Ecto neural progenitor cell (in vitro differentiated cells): ENCODE measurements at places on chromosomes 2 and 18.

DNA sequence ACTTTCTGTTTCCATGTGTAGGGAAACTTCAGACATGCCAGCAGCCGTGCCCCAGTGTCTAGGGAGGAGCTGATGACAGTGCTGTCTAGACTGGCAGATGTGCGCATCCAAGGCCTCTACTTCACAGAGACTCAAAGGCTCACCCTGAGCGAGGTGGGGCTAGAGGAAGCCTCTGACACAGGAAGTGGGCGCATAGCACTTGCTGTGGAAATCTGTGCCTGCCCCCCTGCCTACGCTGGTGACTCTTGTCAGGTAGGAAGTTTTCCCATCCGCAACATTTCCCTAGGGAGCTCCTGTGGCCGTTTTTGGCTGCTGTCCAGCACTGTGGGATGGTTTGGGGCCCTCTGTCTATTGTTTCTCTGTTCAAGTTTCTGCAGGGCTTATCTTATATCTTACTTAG, 143.1 kb upstream of the TTC39C start:
- no peak for DNase-seq

GRCh38 chr2:42245396-42245795, 76.2 kb downstream of the EML4 start:
- DNase-seq = no peak

DNA sequence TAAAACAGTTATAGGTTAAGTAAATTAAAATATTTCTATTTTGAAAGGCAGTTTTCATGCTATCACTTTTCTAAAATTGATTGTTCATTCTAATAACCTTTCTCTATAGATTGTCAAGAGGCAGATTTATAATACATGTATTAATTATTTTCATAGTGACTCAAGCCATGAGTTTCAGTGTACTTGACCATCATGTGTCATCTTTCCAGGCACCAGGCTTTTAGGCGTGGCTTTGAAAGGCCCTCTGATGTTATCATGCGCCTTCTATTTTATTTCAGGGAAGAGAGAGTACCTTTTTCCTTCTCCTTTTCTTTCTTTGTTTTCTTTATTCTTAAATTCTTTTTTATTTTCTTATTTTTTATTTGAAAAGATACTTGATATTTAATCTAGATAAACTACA, 128.3 kb upstream of the ETAA1 start:
- DNase-seq = no peak

GRCh38 chr2:218244665-218245064, 16.1 kb upstream of the GPBAR1 start:
- DNase-seq = no peak

DNA sequence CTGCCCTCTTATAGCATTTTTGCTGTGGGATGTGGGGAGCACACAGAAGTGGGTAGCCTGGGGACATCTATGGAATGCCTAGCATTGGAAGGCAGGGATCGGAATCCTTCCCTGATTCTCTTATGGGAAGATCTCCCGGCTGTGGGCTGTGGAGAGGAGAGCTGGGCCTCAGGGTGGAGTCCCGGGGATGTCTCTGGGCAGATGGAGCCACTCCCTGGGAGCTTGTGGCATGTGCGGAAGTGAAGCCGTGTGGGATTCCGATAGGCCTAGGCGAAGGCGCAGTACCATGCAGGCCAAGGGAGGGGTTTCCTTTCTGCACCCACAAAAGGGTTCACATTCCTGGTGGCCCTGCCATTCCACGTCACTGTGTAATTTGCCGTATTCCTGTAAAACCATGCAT, 87.9 kb downstream of the GLI2 start:
- no peak for DNase-seq

DNA sequence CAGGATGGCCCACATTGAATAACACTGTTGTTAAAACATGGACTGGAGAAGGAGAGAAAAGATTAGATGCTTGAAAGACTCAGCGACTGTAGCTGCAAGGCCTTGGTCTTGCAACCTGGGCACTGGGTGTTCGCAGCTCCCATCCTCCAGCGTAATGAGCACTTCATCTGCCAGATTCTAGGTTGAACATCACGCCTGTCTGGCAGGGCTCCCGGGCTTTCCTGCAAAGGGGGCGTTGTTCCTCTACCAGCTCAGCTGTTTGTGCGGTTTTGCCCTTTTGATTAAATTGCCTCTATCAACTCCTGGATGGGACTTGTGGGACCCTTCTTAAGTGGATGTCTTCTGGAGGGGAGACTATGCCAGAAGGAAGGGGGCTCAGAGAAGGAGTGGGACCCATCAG, 215.4 kb downstream of the KLHL29 start:
- no peak for DNase-seq

- no peak for DNase-seq
Measured at GRCh38 chr2:1976728-1977416, 232.6 kb upstream of the PXDN start.

DNA sequence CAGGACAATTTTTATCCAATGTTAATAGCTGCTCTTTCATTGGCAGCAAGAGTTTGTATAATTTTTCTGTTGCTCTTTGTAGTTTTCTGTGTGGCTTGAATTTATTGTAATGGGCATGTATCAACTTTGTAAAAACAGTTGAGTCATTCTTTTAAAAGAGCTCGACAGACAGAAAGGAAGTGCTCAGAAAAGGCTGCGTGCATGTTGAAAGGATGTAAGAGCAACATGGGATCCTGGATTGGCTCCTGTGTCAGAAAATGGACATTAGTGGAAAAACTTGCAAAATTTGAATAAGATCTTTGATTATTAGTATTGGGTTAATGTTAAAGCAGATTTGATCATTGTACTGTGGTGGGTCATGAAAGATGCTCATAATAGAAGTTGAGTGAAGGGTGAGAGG, 93.3 kb upstream of the CDC42EP3 start:
- no peak for DNase-seq

- DNase-seq = no peak
Measured at GRCh38 chr18:6891788-6892187, 162.3 kb downstream of the ARHGAP28 start.

DNA sequence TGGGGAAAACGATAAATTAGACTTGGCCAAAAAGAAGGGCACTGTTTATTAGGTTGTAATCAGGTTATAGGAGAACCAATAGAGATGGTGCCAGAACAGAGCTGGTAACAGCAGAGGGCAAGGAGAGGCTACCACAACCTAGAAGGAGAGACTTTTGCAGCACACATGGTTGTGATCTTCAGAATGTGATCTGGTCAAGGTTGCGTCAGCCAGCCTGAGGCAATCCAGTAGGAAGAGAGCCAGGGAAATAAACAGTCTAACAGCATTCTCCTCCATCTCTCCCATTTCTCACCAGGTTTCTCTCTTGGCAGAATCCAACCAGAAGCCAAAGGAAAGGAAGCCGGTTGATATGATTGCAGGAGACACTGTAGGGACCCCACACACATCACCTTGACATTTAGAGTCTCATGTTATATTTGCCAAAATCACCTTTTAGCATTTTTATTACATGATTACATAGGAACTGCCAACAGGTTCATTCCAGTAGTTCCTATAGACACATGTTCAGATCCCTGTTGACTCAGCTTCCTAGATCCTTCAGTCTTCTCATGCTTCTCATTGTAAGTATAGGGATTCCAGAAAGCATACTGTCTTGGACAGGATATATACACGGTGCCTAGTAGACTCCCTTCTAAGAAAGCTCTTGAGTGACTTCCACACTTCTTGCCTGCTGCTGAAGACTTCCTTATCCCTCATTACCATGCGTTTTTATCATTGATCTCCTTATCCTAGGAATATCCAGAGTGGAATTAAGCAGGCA, 17.6 kb upstream of the SPATS2L start:
- DNase-seq = no peak

DNA sequence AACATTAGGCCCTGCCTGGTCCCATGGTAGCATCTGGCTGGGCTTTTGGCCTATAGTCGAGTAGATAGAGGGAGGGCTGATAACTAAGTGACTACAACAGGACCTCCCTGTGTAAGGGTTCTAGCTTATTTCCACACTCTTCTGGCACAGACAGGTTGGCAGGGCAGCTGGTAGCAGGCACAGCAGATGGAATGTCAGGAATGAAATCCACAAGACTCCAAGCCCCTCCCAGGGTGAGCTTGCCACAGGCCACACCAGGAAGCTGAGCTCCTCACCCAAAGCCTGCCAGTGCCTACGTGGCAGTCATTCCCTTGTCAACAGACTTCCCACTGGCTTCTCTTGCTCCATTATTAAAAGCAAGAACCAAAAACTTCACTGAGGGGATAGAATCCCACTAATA, 20.7 kb upstream of the C1QL2 start:
- no peak for DNase-seq

- no peak for DNase-seq
Measured at GRCh38 chr2:6043238-6043637, 351.1 kb downstream of the SOX11 start.

GRCh38 chr2:68103030-68103708, 40.4 kb upstream of the C1D start:
- no peak for DNase-seq

- DNase-seq = no peak
Measured at GRCh38 chr2:171297956-171298355, 135.8 kb downstream of the METTL8 start.

DNA sequence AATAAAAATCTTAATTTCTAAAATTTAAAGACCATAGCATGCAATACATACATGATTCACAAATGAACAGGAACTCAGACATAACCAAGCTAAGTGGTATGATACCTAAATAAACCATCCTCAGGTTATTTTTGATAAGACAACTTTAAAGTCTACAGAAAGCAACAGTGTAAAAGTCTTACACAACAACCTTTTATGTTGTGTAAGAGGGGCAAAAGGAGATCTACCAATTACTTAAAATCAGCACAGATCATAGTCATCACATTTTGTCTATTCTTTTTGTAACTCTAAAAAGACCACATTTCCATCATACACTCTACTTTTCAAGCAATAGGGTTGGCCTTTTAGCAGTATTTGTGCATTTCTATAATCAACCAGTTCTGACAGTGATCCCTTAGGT, 16.3 kb downstream of the SP3 start:
- DNase-seq = no peak

GRCh38 chr2:138090330-138090729, 126.1 kb downstream of the HNMT start:
- no peak for DNase-seq

GRCh38 chr18:11981543-11982366, 448 bp downstream of the IMPA2 start:
- peak; percentile 84 for DNase-seq

DNA sequence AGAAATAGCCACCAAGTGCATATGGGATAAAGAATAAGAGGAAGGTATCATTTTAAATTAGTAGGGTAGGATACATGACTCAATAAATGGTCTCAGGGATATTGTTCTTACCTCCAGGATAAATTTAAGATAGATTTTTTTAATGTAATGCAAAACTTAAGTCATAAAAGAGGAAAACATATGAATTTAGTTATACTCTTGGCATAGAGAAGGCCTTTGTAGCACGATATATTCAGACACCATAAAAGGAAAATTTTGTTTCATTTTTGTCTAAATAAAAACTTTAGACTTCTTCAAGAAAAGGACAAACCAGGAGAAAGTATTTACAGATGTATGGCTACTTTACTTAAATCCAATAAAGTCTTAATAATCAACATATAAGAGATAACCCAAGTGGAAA, 78.5 kb upstream of the CAB39 start:
- no peak for DNase-seq

DNA sequence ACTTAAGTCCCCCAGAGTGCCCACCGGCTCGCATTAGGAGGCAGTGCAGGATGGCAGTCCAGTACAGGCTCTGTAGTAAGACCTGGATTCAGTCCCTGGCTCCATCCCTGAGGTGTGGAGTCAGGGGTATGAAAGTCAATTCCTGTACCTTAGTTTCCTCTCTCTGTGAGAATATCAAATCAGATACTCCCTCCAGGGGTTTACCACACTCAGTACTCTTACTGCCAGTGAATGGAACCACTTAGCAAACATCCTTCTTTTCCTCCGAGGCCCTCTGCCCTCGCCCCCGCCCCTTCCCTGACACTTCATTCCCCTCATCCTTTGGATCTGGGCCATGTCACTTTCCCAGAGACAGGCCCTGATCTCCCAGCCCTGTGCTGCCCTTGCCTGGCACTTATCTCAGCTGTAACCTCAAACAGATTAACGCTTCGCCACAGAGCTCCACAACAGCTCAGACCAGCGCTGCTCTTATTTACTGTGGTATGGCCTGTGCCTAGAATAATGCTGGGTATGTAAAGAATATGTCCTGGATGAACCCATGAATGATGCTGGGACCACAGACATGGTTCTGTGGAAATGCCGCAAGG, 159.0 kb upstream of the TMEM200C start:
- DNase-seq = no peak

DNA sequence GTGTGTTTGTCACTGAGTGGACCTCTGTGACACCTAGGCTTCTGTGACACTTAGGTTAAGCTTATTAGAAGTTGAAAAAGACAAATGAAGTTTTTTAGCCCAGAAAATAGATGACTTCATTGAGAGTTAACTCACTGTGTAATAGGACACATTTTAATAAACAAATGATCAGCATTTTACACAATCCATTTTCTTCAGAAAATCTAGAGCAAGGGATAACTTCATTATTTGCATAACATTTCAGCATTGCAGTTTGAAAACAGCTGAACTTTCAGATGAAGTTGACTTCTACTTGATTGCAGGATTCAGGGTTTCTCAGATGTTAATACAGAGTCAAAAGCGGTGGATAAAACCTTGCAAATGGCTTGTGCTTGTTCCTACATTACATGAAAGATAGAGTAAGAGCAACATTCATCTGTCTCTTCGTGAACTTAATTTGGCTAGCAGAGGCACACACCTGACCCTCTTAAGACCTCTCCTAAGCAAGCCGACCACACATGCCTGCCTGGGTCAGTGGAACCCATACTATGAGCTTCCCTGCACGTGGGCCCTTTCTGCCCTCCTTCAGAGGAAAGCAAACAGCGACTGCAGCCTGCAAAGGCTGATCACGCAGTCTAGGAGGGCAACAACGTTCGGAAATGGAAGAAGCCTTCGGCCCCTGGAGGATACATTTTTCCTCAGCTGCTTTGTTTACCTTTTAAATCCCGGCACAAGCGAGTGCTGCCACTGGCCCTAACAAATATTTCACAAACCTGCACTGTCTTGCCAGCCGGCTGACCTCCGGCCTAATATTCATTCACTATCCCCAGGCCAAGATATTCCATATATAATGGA, 16.6 kb downstream of the ITGB1BP1 start:
- DNase-seq = no peak

DNA sequence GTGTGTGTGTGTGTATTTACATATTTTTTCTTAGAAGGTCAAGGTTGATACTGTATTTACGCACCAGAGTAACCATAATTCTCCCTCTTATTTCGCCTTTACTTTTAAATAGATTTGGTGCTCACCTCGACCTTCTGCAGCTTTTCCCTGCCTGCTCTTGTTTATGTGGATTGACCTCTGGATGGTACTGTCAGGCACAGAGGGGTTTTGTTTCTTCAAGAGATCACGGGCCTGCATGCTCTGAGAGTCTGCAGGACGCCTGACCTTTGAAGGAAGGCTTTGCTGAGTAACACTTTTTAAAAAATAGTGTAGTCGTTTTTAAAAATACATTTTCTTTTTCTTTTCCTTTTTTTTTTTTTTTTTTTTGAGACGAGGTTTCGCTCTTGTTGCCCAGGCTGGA, 18.1 kb upstream of the EFHD1 start:
- DNase-seq = no peak

GRCh38 chr2:12168791-12169388, 422.5 kb downstream of the LPIN1 start:
- no peak for DNase-seq
